ENCODE measurements at places on chromosomes 4 and X.
A peak's percentile ranks its signal among the peaks of the same experiment; 100 is the strongest.

- DNase-seq: peak; percentile 39
These were observed 5.4 kb downstream of the SCARB2 start for GRCh38 chr4:76208005-76208765.

- DNase-seq: no peak
These were observed 78.3 kb downstream of the CT47B1 start for GRCh38 chrX:120797188-120797851.

- no peak for DNase-seq
These were observed 12.4 kb downstream of the TMSB4X start for GRCh38 chrX:12987340-12987739.

DNA sequence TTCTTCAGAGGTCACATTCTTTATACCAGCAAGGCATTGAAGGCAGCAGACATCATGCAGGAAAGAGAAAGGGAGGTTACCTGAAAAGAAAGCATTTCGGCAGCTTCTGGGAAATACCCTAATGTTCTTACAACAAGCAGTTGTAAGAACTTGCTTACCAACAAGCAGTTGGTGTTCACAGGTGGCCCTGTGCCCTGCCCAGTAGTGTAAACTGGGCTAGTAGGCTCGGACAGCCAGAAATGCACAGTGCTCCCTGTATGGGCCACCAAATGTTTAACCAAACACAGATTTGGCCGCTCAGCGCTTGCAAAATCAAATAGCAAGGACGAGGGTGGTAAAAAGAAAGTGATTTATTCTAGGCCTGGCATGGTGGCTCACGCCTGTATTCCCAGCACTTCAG is 20.4 kb upstream of the RHOXF1 start:
- DNase-seq: no peak

DNA sequence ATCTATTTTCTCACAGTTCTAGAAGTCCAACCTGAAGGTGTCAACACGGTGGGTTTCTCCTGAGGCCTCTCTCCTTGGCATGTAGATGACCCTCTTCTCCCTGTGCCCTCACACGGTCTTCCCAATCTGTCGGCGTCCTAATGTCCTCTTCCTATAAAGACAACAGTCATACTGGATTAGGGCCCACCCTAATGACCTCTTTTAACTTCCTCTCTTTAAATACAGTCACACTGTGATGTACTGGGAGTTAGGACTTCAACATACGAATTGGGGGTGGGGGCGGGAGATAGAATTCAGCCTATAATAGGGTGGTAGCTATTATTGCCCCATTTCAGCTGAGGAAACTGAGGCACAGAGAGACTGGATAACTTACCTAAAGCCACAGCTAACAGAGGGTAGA is 70.2 kb downstream of the SMIM20 start:
- DNase-seq: no peak

DNA sequence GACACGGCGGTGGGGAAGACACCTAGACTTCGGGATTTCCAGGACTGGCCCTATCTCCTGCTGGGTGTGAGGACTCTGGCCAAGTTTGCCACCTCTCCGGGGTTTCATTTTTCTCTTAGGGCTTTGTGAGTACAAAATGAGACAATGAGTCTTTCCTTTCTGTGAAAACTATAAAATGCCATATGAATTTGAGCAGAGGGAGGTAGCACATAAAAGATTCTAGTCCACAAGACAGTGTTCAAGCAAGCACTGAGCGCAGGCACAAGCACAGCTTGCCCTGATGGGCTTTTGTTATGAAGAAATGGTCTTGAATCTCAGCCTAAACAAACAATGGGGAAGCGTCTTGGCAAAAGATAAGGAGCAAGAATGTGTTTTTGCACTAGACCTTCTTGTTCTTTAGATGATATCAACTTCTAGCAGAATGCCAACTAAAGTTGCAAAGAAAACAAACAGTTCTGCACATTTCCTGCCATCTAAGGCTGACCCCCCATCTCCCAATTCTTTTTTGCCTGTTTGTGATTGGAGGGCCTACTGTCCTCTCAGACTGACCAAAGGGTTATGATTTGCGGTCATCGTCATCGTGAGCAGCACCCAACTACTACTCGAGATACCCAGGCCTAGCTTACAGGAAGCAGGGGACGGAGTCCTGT is 73.0 kb upstream of the ZNF518B start:
- peak; percentile 24 for DNase-seq

DNA sequence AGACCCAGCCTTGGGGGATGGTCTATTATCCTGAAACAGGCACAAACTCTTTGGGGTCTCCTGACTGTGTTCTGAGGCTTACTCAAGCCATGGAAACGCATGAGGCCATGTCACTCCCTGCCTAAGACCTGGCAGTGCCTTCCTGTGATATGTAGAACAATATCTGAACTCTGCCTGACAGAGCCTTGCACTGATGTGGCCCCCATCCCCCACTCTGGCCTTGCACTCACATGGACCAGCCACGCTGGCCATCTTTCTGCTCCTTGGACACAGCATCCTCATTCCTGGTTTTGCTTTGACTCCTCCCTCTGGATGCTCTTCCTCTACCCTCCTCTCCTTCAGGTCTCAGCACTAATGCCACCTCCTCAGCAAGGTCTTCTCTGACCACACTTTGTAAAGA is 100.2 kb downstream of the SCD5 start:
- DNase-seq: no peak

DNA sequence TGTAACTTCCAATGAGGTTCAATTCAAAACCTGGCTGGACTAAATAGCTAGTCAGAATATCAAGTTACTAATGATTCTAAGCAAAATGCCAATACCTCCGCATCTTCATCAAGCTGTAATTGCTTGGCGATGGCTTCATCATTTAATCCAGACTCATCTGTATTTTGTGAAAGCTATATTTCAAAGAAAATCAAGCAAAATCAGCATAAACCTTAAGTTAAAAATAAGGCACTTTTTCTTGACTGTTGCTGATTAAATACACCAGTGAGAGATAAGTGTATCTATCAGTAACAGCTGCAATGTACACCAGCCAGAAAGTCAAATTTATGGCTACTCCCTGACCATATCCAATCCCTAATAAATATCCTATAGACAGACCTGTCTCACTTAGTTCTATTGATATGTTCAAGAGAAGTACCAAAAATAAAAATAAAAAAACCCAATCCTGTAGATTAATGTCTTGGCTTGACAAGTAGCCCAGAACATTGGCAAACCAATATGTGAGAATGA is 39.6 kb downstream of the RFC1 start:
- no peak for DNase-seq

- DNase-seq: no peak
These were observed 363.0 kb downstream of the MID1IP1 start for GRCh38 chrX:39164212-39164611.

- DNase-seq: no peak
These were observed 995.7 kb upstream of the PRKX start for GRCh38 chrX:4708970-4709760.

DNA sequence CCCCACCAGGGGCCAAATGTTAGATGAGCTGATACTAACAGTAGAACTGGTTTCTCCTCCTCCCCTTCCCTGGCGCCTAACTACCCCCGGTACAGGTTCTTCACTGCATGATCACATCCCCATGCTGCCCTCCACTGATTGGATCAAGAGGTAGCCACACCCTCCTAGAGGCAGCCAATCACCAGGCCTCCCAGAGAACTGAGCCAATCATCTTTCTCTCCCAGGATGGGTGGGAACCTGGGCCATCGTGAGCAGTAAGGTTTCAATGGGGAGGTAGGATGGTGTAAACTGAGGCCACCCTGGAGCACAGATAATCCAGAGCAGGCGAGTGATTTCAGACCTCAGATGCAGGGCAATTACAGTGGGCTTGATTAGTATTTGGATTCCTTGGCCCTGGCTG is 64.2 kb downstream of the PPP2R2C start:
- no peak for DNase-seq

DNA sequence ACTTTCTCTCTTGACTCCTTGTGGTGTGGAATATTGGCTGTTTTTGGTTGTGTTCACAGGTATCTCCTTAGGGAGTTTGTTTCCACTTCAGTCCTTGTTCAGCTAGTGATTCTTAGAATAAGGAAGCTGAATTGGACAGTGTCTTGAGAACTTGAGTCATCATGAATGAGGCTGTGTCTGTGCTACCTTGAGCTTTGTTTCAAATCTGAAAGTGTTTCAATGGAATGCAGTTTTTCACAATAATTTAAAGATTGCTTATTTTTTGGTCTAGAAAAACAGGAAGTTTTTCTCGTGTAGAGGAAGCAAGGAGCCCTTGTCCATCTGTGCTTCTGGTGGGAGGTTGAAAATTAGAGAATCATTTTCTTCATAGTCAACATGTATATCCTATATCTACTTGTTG is 76.5 kb downstream of the ZNF518B start:
- DNase-seq: no peak

DNA sequence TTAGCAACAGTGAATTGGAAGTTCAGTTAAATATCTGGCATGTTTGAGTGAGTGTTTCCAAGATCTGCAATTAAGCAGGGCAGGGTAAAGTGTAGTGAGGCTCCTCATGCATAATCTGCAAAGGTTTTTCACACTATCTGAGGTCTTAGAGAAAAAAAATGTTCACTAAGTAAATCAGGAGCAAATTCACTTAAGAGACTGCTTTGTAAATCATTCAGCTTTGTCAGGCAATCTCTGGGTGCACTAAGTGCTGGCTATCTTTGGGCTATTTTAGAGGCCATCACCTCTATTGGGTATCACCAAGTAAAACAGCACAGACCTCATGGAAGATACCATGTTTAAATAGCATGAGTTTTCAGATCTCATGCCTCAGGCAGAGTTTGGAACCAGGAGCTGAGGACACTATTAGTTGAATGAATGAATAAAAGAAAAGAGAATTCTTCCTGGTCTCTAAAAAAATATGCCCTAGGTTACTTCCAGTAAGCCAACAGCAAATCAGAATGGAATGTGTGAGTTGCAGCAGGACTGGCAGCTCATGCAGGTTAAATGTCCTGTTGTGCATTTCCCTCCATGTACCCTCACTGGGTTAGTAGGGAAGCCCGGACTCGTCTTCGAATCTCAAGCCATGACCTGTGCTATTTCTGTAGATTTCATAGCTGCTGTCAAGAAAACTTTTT is 195.3 kb downstream of the KCNIP4 start:
- peak; percentile 36 for DNase-seq

DNA sequence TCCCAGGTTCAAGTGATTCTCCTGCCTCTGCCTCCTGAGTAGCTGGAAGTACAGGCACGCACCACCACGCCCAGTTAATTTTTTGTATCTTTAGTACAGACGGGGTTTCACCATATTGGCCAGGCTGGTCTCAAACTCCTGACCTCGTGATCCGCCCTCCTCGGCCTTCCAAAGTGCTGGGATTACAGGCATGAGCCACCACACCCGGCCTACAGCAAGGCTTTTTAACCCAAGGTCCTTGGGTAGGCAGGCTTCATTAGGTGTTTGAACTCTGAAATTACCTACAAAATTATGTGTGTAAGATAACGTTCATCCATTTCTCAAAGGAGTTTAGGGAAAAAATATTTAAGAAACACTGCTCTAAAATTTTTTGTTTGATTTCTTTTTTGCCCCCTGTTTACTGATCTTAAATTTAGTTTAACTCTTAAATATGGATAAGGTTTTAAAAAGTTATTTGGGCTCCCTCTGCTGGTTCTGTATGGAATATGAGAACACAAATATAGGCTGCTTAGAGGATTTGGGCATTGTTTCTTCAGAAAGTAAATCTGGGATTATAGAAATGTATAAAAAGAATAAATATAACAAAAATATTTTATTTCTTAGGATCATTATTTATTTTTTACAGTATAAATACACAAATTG is 92.8 kb downstream of the CBR4 start:
- no peak for DNase-seq

GRCh38 chr4:137980641-137981040 is 261.5 kb downstream of the SLC7A11 start:
- DNase-seq: no peak

GRCh38 chr4:2354118-2354517 is 64.3 kb downstream of the ZFYVE28 start:
- DNase-seq: no peak

GRCh38 chr4:83732114-83732635 is 196.3 kb downstream of the GPAT3 start:
- no peak for DNase-seq

DNA sequence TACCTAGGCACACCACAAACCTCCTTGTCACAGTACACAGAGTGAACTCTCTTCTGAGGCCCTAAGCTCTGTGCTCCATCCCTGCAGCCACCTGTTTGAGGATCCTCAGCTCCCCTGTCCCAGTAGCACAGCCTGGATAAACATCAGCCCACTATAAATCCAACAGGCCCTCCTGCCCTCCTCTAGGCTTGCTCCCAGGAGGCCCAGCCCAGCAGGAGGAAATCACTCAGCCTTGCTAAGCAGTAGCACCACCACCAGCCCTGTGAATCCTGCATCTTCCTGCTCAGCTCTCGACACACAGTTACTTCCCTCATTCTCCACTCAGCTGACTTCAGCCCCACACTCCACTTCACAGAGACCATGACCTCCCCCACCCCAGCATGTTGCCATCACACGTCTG is 273.9 kb downstream of the BCOR start:
- DNase-seq: no peak

DNA sequence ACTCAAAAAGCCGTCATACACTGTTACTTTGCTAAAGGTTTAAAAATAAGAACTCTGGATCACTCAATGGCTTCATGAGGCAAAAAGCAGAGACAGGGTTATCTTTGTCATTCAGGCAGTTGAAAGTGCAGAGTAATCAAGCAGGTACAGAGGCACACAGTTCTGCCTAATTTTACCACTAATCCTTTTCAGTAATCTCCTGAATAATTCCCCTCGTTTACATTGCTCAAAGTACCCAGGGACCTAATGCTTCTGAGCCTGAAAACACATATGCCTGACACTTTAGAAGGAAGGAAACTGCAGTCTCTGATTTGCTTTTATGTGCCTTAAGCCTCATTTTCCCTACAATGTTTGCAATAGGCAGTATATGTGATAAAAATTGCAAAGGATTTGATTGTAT is 71.4 kb upstream of the TRAM1L1 start:
- DNase-seq: no peak

DNA sequence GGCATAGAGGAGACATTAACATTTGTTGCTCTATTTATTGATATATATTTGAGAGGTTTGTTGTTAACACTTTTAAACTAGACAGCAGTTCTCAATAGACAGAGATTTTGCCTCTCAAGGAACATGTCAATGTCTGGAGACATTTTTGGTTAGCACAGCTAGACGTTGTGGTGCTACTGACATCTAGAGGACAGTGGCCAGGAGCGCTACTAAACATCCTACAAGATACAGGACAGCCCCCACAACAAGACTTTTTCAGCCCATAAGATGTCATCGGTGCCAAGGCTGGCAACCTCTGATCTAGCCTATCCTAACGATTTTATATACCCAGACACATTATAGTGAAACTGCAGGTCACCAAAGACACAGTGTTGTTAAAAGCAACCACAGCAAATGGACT is 18.4 kb upstream of the CTSO start:
- no peak for DNase-seq

GRCh38 chr4:170037481-170037880 is 11.3 kb upstream of the MFAP3L start:
- no peak for DNase-seq

DNA sequence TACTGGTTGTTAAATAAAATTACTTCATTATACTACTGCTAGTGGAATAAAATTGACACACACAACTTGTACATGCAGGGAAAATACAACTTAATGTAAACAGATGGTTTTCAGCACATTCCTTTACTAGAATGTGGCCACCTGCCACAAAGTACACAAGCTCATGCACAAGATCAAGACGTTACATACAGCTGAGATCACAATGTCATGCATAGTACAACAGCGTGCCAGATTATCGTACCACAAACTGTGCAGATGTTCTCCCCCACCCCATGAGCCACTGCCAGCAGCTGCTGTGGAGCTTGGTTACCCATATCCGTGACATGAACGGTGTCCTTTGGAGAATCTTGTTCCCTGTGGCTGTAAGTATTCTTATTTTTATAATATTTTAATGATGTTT is 27.7 kb downstream of the FBXO8 start:
- no peak for DNase-seq

GRCh38 chr4:106941841-106942240 is 94.3 kb downstream of the DKK2 start:
- DNase-seq: no peak

Measured in NCI-H226 (cell line).